ENCODE measurements at places on chromosomes 16 and 17. TPM values are rescaled to one million over a fixed set of nuclear protein-coding genes. Genes with fewer than 3 reads are reported as not detected.

The SOX9 gene
- 20.6 TPM for total RNA-seq

DNA sequence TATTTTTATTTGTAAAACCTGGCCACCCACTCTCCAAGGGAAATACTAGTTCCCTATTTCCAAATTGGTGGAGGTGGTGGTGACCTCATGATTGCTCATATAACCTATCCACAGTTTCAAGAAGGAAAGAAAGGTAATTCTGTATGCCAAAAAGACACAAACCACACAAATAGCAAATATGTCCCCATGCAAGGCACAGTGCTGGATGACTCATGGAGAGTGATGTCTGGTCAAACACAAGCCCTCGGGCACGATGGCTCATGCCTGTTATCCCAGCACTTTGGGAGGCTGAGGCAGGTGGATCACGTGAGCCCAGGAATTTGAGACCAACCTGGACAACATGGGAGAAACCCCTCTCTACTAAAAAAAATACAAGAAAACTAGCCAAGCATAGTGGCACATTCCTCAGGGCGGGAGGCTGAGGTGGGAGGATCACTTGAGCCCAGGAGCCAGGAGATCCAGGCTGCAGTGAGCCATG, 64.2 kb downstream of the GNA13 start:
- no peak overlapping the region for H3K4me3 ChIP-seq
- H3K27me3 ChIP-seq = no peaks in the 10 kb centered on the region
- no peak for DNase-seq
- no peaks in the 10 kb centered on the region for H3K36me3 ChIP-seq
- H3K4me1 ChIP-seq = peaks cover 22% of the 10 kb centered on the region

DNA sequence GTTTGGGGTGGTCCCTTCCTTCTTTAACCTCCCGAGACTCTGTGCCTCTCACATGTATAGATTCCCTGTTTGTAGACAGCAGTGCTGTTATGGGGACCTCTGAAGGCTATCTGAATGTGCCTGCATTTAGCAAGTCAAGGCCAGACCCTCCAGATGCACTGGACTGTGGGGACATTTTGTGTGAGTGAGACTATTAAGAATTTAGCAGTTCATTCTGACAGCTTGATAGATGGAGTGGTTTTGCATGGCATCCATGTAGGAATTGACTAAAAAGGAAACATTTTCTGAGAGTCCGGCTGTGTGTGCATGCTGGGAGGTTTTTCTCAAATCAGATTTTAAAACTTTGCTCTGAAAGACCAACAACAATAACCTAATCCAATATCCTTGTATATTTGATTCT, 226.3 kb downstream of the MSI2 start:
- H3K4me1 ChIP-seq = peaks cover 74% of the 10 kb centered on the region
- no peaks in the 10 kb centered on the region for H3K27me3 ChIP-seq
- DNase-seq = no peak
- no peak overlapping the region for H3K27ac ChIP-seq
- H3K36me3 ChIP-seq = no peaks in the 10 kb centered on the region

The TEX19 gene
- total RNA-seq = not detected

The LLGL2 gene
- 4.1 TPM for total RNA-seq

GRCh38 chr17:16300554-16300953, 52.7 kb downstream of the CENPV start:
- H3K4me1 ChIP-seq = no peaks in the 10 kb centered on the region
- no peak overlapping the region for H3K4me3 ChIP-seq
- no peaks in the 10 kb centered on the region for H3K27me3 ChIP-seq
- DNase-seq = no peak
- H3K27ac ChIP-seq = no peak overlapping the region

- DNase-seq = no peak
- no peak overlapping the region for H3K4me3 ChIP-seq
- H3K4me1 ChIP-seq = no peaks in the 10 kb centered on the region
- no peaks in the 10 kb centered on the region for H3K36me3 ChIP-seq
- H3K27me3 ChIP-seq = no peaks in the 10 kb centered on the region
These were observed 179.5 kb upstream of the CACNG5 start for GRCh38 chr17:66655461-66655860.

The DNAAF1 gene
- not detected for total RNA-seq

The NPIPA2 gene
- total RNA-seq = 1.4 TPM

The HS3ST3B1 gene
- 0.78 TPM for total RNA-seq

The SDF2 gene
- total RNA-seq = 23.0 TPM

The CACNG3 gene
- not detected for total RNA-seq

The GCGR gene
- total RNA-seq = not detected

The KRTAP4-12 gene
- total RNA-seq = not detected

GRCh38 chr16:25605381-25605780, 86.4 kb upstream of the HS3ST4 start:
- H3K4me1 ChIP-seq = no peaks in the 10 kb centered on the region
- H3K27me3 ChIP-seq = no peaks in the 10 kb centered on the region
- H3K27ac ChIP-seq = no peak overlapping the region
- DNase-seq = no peak
- H3K4me3 ChIP-seq = no peak overlapping the region

GRCh38 chr17:67041531-67041930, 2.8 kb upstream of the CACNG1 start:
- DNase-seq = no peak
- H3K4me3 ChIP-seq = no peak overlapping the region
- H3K36me3 ChIP-seq = no peaks in the 10 kb centered on the region
- no peaks in the 10 kb centered on the region for H3K27me3 ChIP-seq

The SLC35G6 gene
- not detected for total RNA-seq

DNA sequence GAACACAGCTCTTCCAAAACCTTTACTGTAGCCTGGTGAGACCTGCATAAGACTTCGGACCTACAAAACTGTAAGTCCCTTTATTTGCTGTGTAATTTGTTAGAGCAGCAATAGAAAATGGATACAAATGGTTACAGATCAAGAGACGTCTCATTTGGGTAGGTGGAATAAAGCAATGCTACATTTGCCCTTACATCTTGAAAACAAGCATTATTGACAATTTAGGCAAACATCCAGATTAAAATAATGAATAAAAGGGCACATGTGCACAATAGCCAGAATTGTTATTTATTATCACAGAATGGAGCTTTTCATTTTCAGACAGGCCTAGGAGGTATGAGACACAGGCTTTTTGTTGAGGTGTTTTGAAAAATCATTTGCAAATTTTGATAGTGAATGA, 222.2 kb upstream of the CPHXL start:
- no peak for DNase-seq
- H3K4me1 ChIP-seq = no peaks in the 10 kb centered on the region
- no peak overlapping the region for H3K4me3 ChIP-seq
- no peaks in the 10 kb centered on the region for H3K36me3 ChIP-seq

DNA sequence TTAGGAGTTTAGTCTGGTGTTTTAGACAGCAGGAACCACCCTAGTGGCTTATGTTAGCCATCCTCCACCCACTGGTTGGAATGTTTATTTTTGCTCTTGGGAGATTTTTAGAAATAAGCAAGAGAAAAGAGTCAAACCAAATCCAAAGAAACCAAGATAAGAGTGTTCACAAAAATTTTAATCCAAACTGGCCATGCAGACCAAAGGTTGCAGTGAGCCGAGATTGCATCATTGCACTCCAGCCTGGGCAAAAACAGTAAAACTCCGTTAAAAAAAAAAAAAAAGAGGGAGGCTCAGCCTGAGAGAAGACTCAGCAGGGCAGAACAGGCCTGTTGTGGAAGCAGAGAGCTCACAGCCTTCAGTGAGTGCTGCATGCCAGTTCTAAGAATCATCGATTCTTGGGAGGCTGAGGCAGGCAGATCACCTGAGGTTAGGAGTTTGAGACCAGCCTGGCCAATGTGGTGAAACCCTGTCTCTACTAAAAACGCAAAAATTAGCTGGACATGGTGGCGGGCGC, 12.2 kb upstream of the C16orf54 start:
- H3K4me1 ChIP-seq = no peaks in the 10 kb centered on the region
- no peaks in the 10 kb centered on the region for H3K27me3 ChIP-seq
- H3K27ac ChIP-seq = peak overlapping the region; percentile 23
- DNase-seq = no peak

The KLHL10 gene
- not detected for total RNA-seq

DNA sequence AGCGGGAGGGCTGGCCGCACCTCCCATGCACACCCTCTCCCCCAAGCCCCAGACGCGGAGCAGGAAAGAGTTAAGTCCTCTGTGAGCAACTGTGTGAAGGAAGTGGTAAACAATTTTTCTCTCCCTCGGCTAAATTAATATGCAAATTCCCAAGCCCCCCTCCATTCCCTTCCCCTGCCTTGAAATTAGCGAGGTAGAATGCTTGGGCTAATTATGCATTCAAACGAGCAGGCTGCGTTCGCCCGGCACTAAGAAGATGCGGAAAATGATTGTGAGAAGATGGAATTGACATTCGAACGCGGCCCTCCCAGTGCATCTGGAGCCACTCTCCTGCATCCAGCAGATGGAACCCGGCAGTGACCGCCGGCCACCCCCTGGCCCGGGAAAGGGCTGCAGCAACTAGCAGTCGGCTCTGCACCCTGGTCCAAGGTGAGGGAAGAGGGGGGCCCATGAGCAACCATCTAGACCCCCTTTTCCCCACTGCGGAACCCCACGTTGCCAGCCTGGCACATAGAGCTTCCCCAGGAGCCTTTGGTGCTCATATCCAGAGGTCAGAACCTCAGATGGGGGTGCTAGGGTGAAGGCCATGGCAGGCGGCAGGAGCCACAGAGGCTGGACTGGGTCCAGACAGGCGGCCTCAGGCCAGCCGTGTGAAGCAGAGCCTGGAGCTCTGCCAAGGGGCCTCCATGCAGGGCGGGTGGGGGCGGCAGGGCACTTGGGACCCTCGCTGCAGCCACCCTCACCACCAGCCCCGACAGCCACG, 49.1 kb upstream of the ACSF3 start:
- no peak overlapping the region for H3K27ac ChIP-seq
- H3K4me3 ChIP-seq = no peak overlapping the region
- no peaks in the 10 kb centered on the region for H3K36me3 ChIP-seq
- DNase-seq = no peak
- H3K4me1 ChIP-seq = no peaks in the 10 kb centered on the region
- H3K27me3 ChIP-seq = no peaks in the 10 kb centered on the region

GRCh38 chr16:20216591-20217217, 110.6 kb downstream of the GP2 start:
- no peaks in the 10 kb centered on the region for H3K4me1 ChIP-seq
- no peaks in the 10 kb centered on the region for H3K27me3 ChIP-seq
- H3K4me3 ChIP-seq = no peak overlapping the region
- DNase-seq = no peak
- H3K36me3 ChIP-seq = no peaks in the 10 kb centered on the region
- no peak overlapping the region for H3K27ac ChIP-seq

- H3K36me3 ChIP-seq = peaks cover 5% of the 10 kb centered on the region
- H3K27me3 ChIP-seq = no peaks in the 10 kb centered on the region
- peaks cover 22% of the 10 kb centered on the region for H3K4me1 ChIP-seq
These were observed at the start of gene FLCN for GRCh38 chr17:17237026-17237799. Gene FLCN (minus strand): TSS chr17:17237168. CDS start chr17:17228137, 9,031 bp downstream.

- H3K4me3 ChIP-seq = no peak overlapping the region
- no peak for DNase-seq
- no peaks in the 10 kb centered on the region for H3K4me1 ChIP-seq
- H3K36me3 ChIP-seq = no peaks in the 10 kb centered on the region
- H3K27ac ChIP-seq = no peak overlapping the region
These were observed 94.7 kb downstream of the SOX9 start for GRCh38 chr17:72215490-72215889.

The PABPN1L gene
- total RNA-seq = not detected

DNA sequence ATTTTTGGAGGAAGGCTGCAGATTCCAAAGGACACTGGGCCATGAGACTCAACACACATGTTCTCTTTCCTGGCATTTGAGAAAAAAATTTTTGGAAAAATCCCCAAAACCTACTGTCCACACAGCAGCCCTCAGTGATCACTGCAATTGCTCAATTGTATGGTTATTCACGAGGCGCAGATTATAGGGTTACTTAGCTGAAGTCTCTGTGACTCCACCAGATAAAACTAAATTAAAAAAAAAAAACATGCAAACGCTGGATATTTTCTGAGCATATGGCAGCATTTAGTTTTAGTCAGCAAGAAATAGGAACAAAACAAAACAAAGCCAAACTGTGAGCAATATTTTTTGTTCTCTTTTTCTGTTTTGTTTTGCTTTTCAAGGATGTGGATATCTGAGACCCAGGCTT, 83.8 kb upstream of the FAM20A start:
- no peak overlapping the region for H3K27ac ChIP-seq
- H3K4me3 ChIP-seq = no peak overlapping the region
- DNase-seq = no peak
- H3K36me3 ChIP-seq = no peaks in the 10 kb centered on the region
- no peaks in the 10 kb centered on the region for H3K4me1 ChIP-seq

DNA sequence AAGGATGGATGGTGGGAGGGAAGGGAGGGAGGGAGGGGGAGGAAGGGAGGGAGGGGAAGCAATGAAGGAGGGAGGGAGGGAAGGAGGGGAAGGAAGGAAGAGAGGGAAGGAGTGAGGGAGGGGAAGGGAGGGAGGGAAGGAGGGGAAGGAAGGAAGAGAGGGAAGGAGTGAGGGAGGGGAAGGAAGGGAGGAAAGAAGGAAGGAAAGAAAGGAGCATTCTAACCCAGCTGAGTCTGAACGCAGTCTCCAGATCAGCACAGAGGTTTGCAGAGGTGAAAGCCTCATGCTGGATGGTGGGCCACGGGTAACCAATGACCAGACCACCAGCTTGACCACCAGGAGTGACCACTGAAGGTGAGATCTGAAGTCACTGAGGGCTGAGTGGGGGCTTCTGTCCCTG, 18.6 kb downstream of the CCL17 start:
- no peaks in the 10 kb centered on the region for H3K27me3 ChIP-seq
- no peak overlapping the region for H3K27ac ChIP-seq
- peaks cover 17% of the 10 kb centered on the region for H3K36me3 ChIP-seq
- no peak for DNase-seq
- H3K4me1 ChIP-seq = no peaks in the 10 kb centered on the region

GRCh38 chr17:5249615-5250014, 15.0 kb upstream of the SCIMP start:
- peak; percentile 69 for DNase-seq
- H3K4me1 ChIP-seq = no peaks in the 10 kb centered on the region
- H3K27me3 ChIP-seq = no peaks in the 10 kb centered on the region
- H3K27ac ChIP-seq = no peak overlapping the region
- H3K36me3 ChIP-seq = no peaks in the 10 kb centered on the region

The ACACA gene
- total RNA-seq = 10.2 TPM

- no peak overlapping the region for H3K27ac ChIP-seq
- no peaks in the 10 kb centered on the region for H3K4me1 ChIP-seq
- H3K27me3 ChIP-seq = no peaks in the 10 kb centered on the region
- H3K4me3 ChIP-seq = no peak overlapping the region
These were observed 9.2 kb downstream of the NACA2 start for GRCh38 chr17:61581611-61582349.

- no peaks in the 10 kb centered on the region for H3K36me3 ChIP-seq
- no peak overlapping the region for H3K27ac ChIP-seq
- no peak for DNase-seq
- H3K4me1 ChIP-seq = no peaks in the 10 kb centered on the region
- H3K4me3 ChIP-seq = no peak overlapping the region
- H3K27me3 ChIP-seq = no peaks in the 10 kb centered on the region
These were observed 33.9 kb downstream of the COX4I1 start for GRCh38 chr16:85833219-85833920.

- peaks cover 13% of the 10 kb centered on the region for H3K36me3 ChIP-seq
- no peak for DNase-seq
- H3K4me3 ChIP-seq = no peak overlapping the region
- H3K27ac ChIP-seq = peak overlapping the region; percentile 73
These were observed 22.6 kb upstream of the ERN1 start for GRCh38 chr17:64152428-64153125.

The KRT33B gene
- total RNA-seq = not detected

The IL32 gene
- total RNA-seq = 56.0 TPM

GRCh38 chr16:67915831-67916723, 15.6 kb downstream of the CTRL start:
- H3K4me1 ChIP-seq = peaks cover 49% of the 10 kb centered on the region
- no peak overlapping the region for H3K4me3 ChIP-seq
- no peaks in the 10 kb centered on the region for H3K27me3 ChIP-seq
- H3K27ac ChIP-seq = peak overlapping the region; percentile 94

The AIPL1 gene
- total RNA-seq = not detected

All from right atrium auricular region (tissue), 2 donors.